Stomach (tissue), 19 donors: ENCODE measurements at places on chromosomes 1 and 21. TPM values are rescaled to one million over a fixed set of nuclear protein-coding genes. Genes with fewer than 3 reads are reported as not detected.

- no peak for DNase-seq
Measured at GRCh38 chr1:66478116-66478515, 55.8 kb upstream of the SGIP1 start.

DNA sequence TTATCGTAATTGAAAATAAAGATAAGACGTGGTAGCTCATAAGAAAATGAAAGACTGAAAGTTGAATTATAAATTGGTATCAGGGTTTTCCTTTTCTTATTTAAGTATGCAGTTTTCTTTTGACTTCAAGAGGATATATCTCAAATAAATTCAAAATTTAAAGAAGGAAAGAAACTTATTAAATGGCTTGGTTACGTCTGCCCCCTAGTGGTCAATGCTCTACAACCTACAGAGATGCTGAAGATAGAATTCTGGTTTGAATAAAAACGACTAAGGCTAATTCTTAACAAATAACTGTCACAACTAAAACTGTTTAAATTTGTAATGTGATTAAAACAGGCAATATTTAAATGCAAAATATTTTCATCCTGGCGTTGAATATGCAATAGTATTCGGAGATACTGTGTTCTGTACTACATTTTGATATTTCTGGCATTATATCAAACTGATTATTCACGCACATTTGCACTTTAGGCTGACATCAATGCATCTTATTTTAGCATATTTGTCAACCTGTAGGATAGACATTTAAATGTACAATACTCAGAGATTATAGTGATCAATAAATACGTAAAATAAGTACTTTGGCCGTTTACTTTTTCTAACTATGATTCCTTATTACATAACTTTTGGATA lies 26.8 kb downstream of the IFI44 start:
- peak; percentile 61 for DNase-seq

DNA sequence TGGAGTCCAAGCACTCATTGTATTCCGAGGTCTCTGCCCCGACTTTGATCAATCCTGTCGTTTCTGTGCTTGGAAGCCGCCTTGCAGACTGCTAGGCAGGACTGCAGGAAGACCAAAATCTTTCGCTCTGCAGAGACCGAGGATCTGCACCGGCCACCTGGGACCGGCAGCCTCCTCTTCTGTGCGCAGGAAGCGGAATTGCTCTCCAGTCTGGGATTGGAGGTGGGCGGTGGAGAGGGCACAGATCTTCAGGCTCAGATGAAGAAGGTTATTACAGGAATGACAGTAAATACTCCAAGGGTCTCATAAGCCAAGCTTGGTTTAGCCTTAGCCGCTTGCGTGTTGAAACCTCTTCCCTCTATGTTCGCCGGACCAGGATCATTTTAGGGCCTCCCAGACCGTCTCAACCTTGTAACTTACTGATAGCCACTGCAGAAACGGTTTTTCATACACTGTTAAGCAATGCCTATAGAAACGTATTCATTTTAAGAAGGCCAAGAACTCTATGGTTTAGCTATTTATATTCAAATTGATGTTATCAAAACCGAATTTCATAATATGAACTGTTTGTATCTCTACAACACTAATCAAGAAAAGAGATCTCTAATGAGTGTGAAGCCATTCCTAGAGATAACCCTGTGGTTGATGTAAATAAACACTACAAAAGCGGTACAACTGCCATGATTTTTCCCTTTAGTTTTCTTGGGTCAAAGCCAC lies 1.1 kb downstream of the MIA3 start:
- peak; percentile 58 for DNase-seq

- DNase-seq, result peak; percentile 40
Measured at GRCh38 chr1:32962248-32962896, 2.2 kb downstream of the RNF19B start.

DNA sequence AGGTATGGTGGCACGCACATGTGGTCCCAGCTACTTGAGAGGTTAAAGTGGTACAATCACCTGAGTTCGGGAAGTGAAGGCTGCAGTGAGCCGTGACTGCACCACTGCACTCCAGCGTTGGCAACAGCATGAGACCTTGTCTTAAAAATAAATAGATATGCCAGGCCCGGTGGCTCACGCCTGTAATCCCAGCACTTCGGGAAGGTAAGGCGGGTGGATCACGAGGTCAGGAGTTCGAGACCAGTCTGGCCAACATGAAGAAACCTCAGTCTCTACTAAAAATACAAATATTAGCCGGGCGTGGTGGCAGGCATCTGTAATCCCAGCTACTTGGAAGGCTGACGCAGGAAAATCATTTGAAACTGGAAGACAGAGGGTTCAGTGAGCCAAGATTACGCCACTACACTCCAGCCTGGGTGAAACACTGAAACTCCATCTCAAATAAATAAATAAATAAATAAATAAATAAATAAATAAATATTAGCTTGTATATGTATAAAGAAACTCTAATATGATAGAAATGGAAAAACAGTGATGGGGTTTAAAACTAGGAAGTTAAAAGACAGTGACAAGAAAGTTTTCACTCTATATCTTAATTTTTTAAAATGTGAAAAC lies 18.8 kb downstream of the GATAD2B start:
- DNase-seq, result no peak

DNA sequence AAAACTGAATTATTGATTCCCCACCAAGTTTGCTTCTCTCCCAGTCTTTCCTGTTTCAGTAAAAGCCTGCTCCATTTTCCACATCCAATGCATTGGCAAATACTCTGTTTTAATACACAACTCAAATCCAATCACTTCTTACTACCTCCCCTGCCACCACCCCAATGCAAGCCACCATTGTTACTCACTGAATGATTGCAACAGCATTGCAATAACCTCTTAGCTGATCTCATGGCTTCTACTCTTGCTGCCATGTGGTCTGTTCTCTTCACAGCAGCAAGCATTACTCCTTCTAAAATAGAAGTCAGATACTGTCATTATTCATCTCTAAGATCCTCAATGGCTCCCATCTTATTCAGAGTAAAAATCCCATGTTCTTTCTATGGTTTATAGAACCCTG lies 123.4 kb downstream of the ATP6V1G3 start:
- no peak for DNase-seq

DNA sequence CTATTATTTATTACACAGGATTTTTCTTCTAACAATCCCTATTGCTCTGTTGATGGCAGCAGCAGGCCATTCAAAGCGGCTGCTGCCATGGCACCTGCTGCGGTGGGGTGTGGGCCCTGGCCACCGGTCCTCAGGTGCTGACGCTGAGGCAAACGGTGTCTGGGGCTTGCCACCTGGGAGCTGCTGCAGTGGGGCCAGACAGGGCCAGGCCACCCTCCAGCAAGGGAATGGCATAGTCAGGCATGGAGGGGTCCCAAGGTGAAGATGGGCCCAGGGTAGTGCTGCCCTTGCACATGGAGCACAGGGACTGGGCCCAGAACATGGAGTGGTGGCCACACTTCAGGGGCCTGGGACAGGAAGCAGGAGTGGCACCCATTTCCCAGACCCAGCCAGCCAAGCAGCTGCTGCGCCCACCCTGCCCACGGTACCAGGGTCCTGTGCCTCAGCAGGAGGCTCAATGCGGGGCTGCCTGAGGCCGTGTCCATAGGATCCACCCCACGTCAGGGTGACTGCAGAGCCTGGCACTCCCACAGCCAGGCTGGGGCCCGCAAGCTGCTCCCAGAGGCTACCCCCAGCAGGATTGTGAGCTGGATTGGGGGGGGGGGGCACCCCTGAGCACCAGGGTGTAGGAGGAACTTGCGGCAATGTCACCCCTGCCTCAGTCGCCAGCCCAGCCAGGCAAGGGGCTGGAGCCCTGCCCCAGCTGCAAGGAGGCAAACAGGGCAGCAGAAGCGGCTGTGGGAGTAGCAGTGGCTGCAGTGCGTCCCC lies 53.9 kb upstream of the KRTAP11-1 start:
- no peak for DNase-seq

- no peak for DNase-seq
Measured at GRCh38 chr1:154593390-154593789, 14.6 kb downstream of the ADAR start.

- DNase-seq, result no peak
Measured at GRCh38 chr1:25858494-25858893, 763 bp downstream of the AUNIP start.

- DNase-seq, result no peak
Measured at GRCh38 chr1:42504535-42505128, 41.5 kb downstream of the CCDC30 start.

DNA sequence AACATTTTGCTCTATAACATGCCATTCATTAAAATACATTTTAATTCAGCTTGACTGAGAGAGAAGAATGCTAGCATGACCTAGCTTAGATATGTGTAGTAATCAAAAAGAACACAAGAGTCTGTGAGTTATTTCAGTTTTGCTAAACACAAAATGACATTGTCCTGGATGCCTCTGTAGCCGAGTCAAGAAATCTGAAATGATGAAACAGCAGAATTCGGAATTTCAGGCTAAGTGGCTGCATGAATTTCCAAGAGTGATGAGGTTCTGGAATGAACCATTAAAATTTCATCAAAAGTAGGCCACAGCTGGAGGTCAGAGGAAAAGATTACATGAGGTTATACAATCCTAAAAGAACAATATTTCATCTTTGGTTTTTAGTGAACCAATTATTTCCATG lies 79.1 kb upstream of the CXADR start:
- DNase-seq, result no peak

GRCh38 chr1:54413732-54414131 lies 7.5 kb upstream of the SSBP3 start:
- no peak for DNase-seq

DNA sequence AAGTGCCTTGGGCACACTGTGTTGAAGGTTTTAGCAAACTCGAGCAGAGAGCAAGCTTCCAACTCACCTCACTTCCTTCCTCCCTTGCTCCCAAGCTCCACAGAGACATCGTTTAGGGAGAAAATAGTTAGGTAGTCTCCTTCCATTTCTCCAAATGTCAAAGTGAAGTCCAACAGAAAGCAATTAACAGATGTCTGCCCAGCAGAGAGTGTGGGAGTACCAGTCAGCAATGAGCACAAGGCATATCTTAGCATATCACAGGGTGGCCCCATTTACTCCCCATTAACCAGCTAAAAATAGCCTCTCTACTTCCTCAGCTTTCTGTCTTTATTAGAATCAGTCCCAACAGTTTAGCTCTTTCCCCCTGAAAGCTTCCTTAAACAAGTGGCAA lies 334.2 kb upstream of the CAMK1G start:
- DNase-seq, result no peak

DNA sequence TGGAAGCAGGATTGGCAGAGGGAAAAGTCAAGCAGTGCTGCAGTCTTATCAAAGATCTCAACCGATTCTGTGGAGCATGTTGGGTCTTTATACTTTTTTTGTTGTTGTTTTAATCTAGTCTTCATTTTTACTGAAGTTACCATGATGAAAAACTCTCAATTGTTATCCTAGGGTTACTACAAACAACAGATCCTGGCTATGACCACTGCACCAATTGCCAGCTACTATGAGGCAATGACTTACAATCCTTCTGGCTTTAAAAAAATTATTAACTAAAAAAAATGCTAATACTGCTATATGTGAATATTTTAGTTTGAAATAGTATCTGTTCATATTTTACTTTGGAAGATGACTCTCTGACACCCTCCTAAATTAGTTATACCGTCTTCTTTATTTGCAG lies 145.9 kb downstream of the CNIH3 start:
- no peak for DNase-seq

DNA sequence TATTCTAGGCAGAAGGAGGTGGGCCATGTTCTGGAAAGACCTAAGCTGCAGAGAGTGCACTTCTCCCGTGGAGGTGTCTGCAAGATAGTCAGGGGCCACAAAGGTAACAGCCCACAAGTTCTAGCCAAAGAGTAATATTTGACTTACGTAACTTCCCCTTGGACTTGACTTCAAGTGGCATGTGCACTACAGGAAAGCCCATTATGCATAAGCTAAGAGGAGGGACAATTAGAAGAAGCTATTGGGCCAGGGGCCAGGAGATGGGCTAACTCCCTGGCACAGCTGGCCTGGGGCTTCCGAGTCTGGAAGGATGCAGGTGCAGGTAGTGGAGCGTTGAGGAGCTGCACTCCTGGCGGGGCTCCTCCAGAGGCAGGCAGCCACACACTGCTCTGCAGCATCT lies 58.3 kb downstream of the ERG start:
- DNase-seq, result no peak

- DNase-seq, result no peak
Measured at GRCh38 chr1:46960250-46960649, 19.0 kb upstream of the CYP4A11 start.

DNA sequence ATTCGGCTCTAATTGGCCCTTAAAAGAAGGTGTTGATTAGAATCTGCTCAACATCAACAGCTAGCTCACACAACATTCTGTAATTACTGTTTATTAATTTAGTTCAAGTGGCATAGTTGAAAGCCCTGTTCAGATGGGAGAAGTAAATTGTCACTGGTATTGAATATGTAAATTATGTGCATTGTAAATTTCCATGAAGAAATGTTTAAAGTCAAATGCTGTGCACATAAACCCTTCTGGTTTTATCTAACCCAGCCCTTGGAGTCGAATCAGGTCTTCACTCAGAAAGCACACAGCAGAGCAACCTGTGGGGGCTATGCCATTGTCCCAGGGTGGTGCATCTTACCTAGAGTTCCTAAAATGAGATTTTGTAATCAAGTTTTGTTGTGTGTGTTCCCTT lies 65.4 kb upstream of the LMO4 start:
- DNase-seq, result no peak

Gene NEK2
- not detected for total RNA-seq

Gene CGN
- 21.4 TPM for total RNA-seq

Gene CHD5
- 0.29 TPM for total RNA-seq

Gene GJA4
- total RNA-seq, result 2.3 TPM

Gene RNU1-2
- total RNA-seq, result 9,966 TPM

Gene CD244
- not detected for total RNA-seq

Gene MRPL39
- total RNA-seq, result 37.1 TPM

Gene LRRC71
- total RNA-seq, result not detected

Gene S100A14
- total RNA-seq, result 488 TPM

Gene AADACL4
- total RNA-seq, result not detected
